ENCODE measurements at places on chromosomes 16 and 17. TPM values are rescaled to one million over a fixed set of nuclear protein-coding genes. Genes with fewer than 3 reads are reported as not detected.

- DNase-seq = no peak
Observed at GRCh38 chr16:46688101-46688653, 801 bp downstream of the VPS35 start.

DNA sequence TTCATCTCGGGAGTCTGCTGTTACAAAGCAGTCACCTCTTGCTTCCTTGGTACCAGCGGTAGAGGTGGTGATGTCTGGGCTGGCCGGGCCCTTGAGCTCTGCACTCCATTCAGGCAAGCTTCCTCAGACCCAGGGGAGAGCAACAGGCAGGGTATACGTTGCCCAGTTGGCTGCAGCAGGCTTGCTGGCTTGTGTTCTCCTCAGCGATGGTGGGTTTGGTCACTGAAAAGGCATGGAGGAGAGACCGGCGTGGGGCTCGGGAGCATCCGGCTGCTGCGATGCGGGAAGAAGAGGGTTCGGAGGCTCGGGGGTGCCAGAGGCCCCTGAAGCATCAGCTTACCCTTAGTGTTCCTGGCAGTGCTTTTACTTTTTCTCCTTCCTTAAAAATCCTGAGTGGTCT is 25.8 kb downstream of the SAP30BP start:
- DNase-seq = no peak

Gene SEPTIN12
- total RNA-seq = not detected

Gene TMEM238L
- total RNA-seq = not detected

Gene KRT39
- total RNA-seq = not detected

Gene TNFRSF17
- total RNA-seq = not detected

Gene ZSCAN32
- 5.5 TPM for total RNA-seq

Data from left ventricle myocardium superior (tissue), 1 donor.